ENCODE measurements at places on chromosomes 4 and X. TPM values are rescaled to one million over a fixed set of nuclear protein-coding genes. Genes with fewer than 3 reads are reported as not detected.

- DNase-seq, result peak; percentile 44
Observed at GRCh38 chr4:3041192-3042142, 32.9 kb downstream of the HTT-AS start.

DNA sequence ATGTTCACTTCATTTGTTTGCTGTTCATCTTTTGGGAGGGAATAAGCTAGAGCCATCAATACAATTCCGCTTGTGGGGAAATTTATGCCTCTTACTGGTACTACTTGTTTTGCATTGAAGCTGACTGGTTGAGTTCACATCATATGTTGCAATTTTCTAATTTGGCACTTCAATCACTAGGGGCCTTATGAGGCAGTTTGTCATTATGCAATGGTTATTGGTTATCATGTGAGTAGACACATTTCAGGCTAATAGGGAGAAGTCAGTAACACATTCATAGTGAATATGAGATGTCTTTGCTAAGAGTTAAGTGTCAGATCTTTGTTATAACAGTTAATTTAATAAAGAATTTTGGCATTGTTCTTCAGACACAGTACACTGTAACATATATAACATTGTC, 5.0 kb downstream of the RPL36A start:
- DNase-seq, result no peak

- DNase-seq, result peak; percentile 6
Observed at GRCh38 chr4:53424280-53424679, 46.8 kb downstream of the FIP1L1 start.

BEND2 gene
- not detected for polyA plus RNA-seq

PNMA5 gene
- polyA plus RNA-seq, result not detected

EDA gene
- polyA plus RNA-seq, result 0.29 TPM

MAP7D2 gene
- polyA plus RNA-seq, result 0.08 TPM

All from endothelial cell of umbilical vein (primary cell).